ENCODE measurements at places on chromosomes 1 and 21.

DNA sequence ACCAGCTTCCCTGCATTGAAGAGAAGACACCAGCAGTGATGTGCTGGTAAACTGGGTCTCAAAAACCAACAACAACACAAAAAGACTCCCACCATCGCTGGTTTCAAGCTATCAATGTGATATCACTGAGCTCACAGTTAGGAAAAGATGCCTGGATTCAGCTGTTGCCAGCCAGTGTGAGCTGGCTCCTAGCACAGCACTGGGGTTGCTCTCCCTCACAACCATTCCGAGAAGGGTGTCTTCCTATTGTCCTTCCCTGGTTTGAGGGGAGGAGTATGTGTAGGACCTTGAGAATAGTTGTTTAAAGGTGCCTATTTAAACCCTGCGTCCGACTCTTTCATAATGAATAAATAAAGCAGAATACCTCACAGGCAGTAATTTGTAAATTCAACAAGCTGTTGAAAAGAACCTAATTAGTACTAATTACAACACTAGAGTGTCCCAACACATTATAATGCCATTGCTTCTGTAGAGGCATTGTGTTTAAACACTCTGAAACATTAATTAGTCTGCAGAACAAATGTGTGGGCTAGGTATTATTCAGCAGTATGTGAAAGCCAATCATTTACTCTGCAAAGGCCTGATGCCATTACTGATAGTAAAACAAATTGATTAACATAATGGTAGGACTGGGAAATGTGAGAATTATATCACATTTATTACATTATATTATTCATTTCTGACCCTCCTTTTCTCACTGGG is 17.2 kb downstream of the NIBAN1 start:
- no peak for DNase-seq

DNA sequence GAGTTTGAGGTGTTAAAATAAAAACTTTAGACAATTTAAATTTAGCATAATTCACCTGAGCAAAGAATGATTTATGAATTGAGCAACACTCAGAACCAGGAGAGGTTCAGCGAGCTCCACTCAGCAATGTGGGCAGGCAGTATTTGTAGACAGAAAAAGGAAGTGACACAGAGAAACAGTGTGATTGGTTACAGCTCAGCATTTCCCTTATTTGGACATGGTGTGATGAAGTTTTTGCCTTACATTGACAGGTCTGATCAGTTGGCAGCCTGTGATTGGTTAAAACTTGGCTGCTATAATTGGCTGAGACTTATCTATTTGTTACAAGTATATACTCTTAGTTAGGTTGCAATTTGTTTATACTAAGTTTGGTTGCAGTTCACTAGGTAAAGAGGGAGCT is 621.2 kb upstream of the PRMT6 start:
- no peak for DNase-seq

DNA sequence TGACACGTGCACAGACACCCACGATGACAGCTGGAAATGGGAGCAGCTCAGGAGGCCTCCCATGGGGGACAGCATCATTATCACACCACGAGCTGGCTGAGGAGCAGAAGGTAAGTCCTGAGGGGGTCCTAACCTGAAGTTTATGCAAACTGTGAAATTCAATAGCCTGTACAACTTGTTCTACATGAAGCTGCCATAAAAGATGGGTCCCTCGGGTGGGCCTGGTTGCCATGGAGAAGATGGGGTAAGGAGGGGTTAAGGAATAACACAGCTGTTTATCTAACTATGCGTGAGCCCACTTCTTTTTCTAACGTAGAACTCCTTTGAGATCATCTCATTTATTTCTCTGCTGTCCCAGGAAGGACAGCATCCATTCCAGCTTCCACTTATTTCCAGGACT is 163.4 kb upstream of the CD34 start:
- DNase-seq: no peak

GRCh38 chr1:36119456-36119855 is 5.6 kb downstream of the COL8A2 start:
- no peak for DNase-seq

DNA sequence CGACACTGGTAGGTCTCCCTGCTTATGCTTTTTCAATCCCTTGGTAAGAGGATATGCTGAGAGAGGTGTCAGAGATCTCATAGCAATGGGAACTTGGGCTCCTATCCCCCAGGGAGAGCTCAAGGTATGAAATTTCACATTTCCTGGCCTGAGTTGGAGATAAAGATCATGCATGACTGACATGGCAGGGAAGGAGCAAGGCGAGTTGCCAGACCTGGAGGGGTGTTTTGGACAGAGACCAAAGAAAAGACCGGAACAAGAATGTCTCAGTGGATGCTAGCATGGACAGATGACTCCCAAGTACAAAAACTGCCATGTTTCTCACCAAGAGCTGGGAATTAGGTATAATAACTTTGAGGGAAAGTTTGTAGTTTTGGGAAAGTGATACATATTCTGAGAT is 334.1 kb upstream of the B3GALT2 start:
- DNase-seq: no peak

GRCh38 chr1:20440785-20441200 is 45.2 kb downstream of the CAMK2N1 start:
- DNase-seq: peak; percentile 81

GRCh38 chr21:32728456-32728839 is 635 bp upstream of the SYNJ1 start:
- no peak for DNase-seq

DNA sequence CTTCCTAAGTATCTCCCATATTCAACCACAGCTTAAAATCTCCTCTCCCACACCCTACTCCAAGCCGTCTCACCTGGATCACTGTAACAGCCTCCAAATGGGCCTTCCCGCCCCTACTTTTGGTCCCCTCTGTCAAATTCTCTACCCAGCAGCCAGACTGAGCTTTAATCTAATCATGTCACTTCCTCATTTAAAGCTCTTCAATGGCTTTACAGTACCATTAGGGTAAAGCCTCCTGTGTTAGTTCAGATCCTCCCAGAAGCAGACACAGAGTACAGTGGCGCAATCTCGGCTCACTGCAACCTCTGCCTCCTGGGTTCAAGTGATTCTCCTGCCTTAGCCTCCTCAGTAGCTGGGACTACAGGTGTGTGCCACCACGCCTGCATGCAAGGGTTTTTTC is 46.8 kb upstream of the PSEN2 start:
- DNase-seq: no peak

DNA sequence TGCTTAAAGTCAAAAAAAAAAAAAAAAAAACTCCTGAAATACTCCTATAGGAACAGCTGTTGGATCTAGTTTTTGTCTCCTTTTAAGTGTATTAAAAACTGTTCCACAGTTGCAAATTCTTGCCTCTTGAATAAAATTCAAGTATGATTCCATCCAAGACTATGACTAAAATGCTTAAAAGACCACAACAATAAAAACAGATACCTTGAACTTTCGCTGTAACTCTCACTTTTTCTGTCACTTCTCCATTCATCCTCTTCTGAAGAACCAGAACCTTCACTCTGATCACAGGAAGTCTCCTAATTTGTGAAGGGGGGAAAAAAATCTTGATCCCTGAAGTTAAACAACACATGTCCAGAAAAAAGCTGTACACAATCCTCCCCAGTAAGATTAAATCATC is 55.0 kb upstream of the PSMG1 start:
- no peak for DNase-seq

GRCh38 chr1:208240662-208241355 is 3.4 kb downstream of the PLXNA2 start:
- DNase-seq: no peak

DNA sequence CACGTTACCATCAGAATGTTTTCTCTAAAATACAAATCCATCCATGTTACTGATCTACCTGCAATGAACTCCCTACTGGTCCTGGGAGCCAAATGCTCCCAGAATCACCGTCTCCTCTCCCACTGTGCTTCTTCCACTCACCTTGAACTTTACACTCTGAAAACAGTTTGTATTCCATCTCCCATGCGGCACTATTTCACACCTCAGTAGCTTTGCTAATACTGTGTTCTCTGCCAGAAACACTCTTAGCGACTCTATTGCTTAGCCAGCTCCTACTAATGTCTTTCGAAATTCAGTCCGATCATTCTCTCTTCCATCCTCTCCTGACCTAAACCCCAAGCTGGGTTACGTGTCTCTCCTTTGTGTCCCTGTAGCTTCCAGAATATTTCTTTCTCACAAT is 284.4 kb upstream of the DUSP10 start:
- DNase-seq: no peak
